ENCODE measurements at places on chromosomes 5 and 9. TPM values are rescaled to one million over a fixed set of nuclear protein-coding genes. Genes with fewer than 3 reads are reported as not detected.

- no peaks in the 10 kb centered on the region for H3K27me3 ChIP-seq
- no peak overlapping the region for H3K4me3 ChIP-seq
- H3K27ac ChIP-seq, result no peak overlapping the region
- no peaks in the 10 kb centered on the region for H3K4me1 ChIP-seq
Observed at GRCh38 chr5:130939059-130939458, 226.0 kb downstream of the HINT1 start.

GRCh38 chr5:78983601-78984438 lies 1.3 kb downstream of the ARSB start:
- peaks cover 51% of the 10 kb centered on the region for H3K4me1 ChIP-seq
- H3K4me3 ChIP-seq, result peak overlapping the region; percentile 85
- no peak for DNase-seq
- H3K36me3 ChIP-seq, result peaks cover 12% of the 10 kb centered on the region
- no peaks in the 10 kb centered on the region for H3K27me3 ChIP-seq

GRCh38 chr5:31855134-31856040 lies 216.5 kb downstream of the PDZD2 start:
- peaks cover 4% of the 10 kb centered on the region for H3K4me1 ChIP-seq
- H3K27me3 ChIP-seq, result peaks cover 34% of the 10 kb centered on the region
- DNase-seq, result no peak

GRCh38 chr9:78011049-78011448 lies 20.6 kb downstream of the GNAQ start:
- peaks cover 30% of the 10 kb centered on the region for H3K36me3 ChIP-seq
- H3K27ac ChIP-seq, result peak overlapping the region; percentile 77
- H3K4me1 ChIP-seq, result peaks cover 53% of the 10 kb centered on the region
- no peak overlapping the region for H3K4me3 ChIP-seq

GRCh38 chr5:135591277-135591676 lies 12.5 kb upstream of the CXCL14 start:
- H3K4me1 ChIP-seq, result no peaks in the 10 kb centered on the region
- H3K27ac ChIP-seq, result no peak overlapping the region
- no peak overlapping the region for H3K4me3 ChIP-seq
- peaks cover 2% of the 10 kb centered on the region for H3K27me3 ChIP-seq
- no peaks in the 10 kb centered on the region for H3K36me3 ChIP-seq
- DNase-seq, result no peak

DNA sequence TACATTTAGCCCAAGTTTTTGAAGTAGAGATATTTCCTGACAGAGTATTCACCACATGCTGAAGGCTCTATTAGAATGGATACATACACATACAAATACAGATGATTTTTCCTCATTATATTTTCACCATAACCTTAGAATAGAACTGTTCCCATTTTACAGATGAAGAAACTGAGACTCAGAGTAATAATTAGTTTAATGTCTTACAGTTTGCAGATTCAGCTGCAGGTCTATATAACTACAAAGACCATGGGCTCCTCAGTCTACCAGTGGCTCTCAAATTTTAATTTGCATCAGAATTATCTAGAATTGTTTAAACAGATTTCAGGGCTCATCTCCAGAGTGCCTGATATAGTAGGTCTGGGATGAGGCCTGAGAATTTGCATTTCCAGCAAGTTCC lies 64.4 kb downstream of the GRAMD2B start:
- no peak overlapping the region for H3K27ac ChIP-seq
- H3K36me3 ChIP-seq, result peaks cover 39% of the 10 kb centered on the region
- no peaks in the 10 kb centered on the region for H3K4me1 ChIP-seq
- no peak overlapping the region for H3K4me3 ChIP-seq

Gene NR6A1
- total RNA-seq, result 1.8 TPM

Gene SLC36A2
- total RNA-seq, result not detected

Gene MCIDAS
- not detected for total RNA-seq

Gene SPOCK1
- not detected for total RNA-seq

Gene TMEM215
- total RNA-seq, result not detected

Gene MSMP
- 0.41 TPM for total RNA-seq

Gene PRDM9
- total RNA-seq, result not detected

Data from activated T-helper 2 cell treated with anti-CD3 and anti-CD28 coated beads, Interferon-gamma antibody, Interleukin-2, Interleukin-4, amounts not matched to agents 10 μg/mL and 5 μg/mL and 100 μg/mL, durations not matched to agents 14 hours and 24 hours and 36 hours (primary cell).